ENCODE measurements at places on chromosomes 5 and 9.

- no peak for DNase-seq
Measured at GRCh38 chr5:54298947-54299346, 11.4 kb downstream of the ARL15 start.

DNA sequence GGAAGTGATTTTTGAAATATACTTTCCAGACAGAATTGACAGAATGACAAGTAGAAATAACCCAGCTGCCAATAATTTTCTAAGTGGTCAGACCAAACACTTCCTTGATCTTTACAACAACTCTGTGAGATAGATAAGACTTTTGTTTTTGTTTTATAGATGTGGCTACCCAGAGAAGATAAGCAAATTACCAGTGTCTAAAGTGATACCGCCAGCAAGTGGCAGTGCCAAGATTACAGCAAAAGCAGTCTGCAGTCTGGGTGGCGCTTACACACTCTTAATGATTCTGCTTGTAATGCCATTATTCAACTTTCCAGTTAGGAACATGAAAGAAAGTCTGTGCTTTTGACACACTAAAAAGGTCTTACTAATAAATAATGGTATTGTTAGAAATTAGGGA is 92.1 kb downstream of the HCN1 start:
- DNase-seq, result no peak

- no peak for DNase-seq
Measured at GRCh38 chr5:35046774-35047173, 975 bp downstream of the AGXT2 start.

GRCh38 chr9:81374459-81375186 is 314.7 kb downstream of the TLE1 start:
- no peak for DNase-seq

- DNase-seq, result no peak
Measured at GRCh38 chr9:131545786-131546335, 538 bp downstream of the PRRT1B start.

DNA sequence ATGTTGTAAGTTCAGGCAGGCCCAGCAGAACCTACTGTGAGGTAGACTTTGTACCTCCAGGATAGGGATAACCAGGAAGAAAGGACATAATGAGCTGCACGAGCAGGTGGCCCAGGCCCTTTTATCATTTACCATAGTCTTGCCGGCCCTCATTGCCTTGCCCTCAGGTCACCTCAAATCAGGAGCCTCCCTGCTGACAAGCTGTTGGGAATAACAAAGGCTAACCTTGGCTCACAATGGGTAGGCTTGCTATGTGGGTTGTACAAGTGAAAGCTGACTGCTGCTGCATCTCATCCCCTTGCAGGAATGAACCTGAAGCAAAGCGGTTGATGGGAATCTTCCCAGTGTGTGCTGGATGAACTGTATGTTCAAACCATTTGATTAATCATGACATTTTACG is 159.5 kb upstream of the ACTBL2 start:
- no peak for DNase-seq

GRCh38 chr5:33375900-33376299 is 64.9 kb upstream of the TARS1 start:
- no peak for DNase-seq

DNA sequence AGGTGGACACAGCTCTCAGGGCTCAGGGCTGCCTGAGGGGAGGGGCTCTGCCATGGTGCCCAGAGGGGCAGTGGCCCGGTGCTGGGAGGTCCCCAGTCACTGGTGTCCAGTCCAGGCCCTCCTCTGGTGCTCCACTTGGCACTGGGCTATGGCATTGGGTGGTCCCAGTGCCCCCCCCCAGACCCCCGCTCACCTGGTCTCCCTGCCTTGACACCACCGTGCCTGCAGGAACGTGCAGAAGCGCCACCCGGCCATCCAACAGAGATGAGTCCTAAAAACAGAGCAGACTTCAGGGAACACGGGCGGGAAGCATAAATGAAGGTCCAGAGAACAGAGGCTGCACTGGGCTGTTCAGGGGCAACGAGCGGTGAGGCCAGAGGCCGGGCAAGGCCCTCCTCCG is 42.3 kb upstream of the NSMF start:
- no peak for DNase-seq

- no peak for DNase-seq
Measured at GRCh38 chr9:121592265-121592664, 59.2 kb upstream of the DAB2IP start.

DNA sequence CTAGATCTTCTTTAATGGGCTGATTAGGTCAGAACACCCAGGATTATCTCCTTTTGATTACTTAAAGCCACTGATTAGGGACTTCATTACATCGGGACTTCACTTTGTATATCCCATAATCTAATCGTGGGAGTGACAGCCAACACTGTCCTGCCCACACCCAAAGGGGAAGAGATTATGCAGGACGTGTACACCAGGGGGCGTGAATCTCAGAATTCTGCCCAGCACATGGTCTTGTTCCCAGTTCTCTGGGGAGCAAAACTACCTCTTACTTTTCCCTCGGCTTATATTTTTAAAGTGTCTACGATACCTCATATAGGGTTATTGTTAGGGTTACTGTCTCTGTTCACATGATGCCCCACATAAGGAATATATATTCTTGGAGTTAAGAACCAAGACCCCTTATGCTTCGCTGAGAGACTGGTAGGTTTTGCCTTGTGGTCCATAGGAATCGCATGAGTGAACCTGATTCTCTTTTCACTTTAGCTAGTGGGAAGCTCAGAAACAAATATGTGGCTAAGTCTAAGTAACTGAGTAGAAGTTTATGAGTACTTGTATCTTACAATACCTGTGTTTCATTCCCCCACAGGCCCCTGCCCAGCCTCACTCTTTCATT is 192.7 kb downstream of the GNA14 start:
- peak; percentile 79 for DNase-seq

- no peak for DNase-seq
Measured at GRCh38 chr5:36389245-36389644, 87.5 kb upstream of the RANBP3L start.

DNA sequence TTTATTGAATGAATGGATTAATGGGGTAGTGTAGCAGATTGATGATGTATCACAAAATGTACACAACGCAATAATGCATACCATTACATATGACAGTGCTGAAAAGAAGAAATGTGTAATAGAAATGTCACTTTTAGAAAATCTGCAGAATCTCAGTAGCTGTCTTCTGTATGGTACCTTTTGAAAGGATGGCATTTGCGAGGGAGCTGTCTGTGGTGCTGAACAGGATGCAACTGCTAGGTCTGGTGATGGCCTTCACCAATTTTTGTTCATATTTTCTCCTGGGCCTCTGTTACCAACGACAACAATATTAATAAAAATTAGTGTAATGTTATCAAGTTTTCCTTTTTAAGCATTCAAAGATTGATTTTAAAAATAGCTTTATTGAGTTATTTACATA is 36.2 kb upstream of the OTULIN start:
- DNase-seq, result peak; percentile 83

GRCh38 chr9:107131108-107131799 is 151.8 kb upstream of the RAD23B start:
- no peak for DNase-seq

- DNase-seq, result no peak
Measured at GRCh38 chr5:111779922-111780292, 22.9 kb upstream of the NREP start.

GRCh38 chr5:56668996-56669395 is 146.4 kb upstream of the MAP3K1 start:
- peak; percentile 54 for DNase-seq

DNA sequence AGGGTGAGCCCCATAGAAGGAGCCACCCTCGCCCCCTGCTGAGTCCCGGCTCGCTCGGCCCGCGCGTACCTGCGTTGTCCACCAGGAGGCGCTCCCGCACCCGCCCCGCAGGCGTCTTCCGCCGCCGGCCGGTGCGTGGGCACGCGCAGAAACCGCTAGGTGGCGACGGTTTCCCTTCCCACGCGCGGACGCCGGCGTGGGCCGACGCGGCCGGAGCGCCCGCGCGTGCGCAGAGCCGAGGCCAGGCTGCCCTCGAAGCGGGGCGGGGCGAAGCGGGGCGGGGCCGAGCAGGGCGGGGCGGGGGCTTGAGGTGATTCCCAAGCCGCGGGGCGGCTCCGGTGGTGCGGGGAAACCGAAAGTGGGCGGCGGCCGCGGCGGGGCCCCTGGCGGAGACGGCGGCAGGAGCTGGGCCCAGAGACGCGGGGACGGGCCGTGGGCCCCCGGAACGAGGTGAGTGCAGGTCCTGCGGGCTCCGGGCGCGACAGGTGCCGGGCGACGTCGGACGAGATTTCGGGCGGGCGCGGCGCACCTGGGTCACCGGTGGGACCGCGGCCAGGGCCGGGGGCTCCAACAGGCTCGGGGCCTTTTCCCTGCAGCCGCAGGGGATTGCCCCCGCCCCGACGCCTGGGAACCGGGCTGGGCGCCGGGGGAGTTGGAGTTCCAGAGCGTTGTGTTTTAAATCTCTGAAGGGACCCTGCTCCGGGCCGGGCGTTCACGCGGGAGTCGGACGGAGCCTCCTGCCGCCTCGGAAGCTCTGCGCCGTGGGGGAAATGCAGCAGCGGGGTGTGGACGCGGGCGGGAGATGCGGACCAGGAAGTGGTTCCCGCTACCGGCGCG is at the start of gene TDRD7:
TDRD7 (plus strand) TSS at position 308 of the 837 bp plus-strand sequence. CDS start 16,370 bp downstream, outside the sequence.
- DNase-seq, result peak; percentile 96

DNA sequence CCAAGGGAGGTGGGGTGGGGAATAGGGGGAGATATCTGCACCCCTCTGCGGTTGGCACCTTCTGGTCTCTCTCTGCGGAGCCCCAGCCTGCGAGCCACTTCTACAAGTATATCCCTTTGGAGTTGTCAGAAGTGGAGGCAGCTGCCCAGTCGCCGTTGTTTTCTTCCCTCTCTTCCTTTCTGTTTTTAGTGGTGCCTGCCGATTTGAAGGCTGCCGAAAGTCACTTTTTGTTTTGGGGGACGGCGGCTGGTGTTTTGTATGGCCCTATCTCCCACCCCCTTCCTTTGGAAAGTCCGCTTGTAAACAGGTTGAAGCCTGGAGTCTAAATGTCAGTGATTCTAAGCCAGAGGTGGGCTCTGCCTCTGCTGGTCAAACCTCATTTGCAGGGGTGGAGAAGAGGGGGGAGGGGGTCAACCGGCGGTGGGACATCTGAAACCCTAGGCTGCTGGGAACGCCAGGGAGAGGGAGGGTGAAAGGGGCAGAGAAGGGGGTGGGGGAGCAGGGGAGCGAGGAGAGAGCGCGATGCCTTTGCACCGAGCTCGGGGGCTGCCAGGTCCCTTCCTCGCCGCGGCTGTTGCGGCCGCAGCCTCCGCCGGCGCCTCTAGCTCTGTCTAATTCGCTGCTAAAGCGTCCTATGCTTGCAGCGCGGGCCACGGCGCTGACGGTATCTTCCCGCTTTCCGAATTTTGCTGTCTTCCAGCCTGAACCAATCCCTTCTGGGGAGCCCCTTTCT is at the start of gene FGF10:
FGF10 (minus strand) TSS at position 331 of the 733 bp plus-strand sequence. CDS start 738 bp downstream, outside the sequence.
- DNase-seq, result no peak

DNA sequence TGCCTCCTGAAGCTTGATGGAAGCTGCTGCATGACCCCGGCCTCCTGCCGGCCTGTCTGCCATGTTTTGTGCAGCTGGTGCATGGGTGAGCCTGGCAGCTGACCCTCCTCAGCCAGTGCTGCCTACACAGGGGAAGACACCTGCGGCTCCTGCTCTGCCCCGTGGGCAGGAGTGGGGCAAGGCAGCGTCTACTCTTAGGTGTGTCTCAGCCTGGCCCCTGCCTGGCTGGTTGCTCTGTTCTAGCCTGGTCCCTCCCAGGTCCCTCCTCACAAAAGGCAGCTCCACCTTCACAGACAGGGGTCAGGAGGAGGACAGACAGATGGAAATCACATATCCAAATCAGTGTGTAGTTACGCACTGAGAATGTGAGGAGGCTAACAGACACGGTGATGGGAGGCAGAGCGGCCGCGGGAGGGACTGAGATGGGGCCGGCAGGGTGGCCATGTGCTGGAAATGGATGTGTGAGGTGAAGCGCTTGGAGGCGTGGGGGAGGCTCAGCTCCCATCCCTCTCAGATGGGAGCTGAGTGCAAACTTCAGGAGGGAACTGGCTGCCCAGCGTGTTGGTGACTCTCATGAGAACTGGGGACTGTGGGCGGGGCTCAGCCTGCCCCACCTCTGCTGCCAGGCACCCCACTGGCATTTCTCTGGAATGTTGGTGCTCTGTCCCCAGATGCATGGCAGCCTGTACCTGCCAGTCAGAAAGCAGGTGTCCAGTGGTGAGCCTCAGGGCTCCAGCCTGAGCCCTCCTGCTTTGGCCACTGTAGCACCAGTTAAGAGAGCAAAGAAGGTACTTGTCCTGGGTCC is 43.4 kb downstream of the PPARGC1B start:
- no peak for DNase-seq

DNA sequence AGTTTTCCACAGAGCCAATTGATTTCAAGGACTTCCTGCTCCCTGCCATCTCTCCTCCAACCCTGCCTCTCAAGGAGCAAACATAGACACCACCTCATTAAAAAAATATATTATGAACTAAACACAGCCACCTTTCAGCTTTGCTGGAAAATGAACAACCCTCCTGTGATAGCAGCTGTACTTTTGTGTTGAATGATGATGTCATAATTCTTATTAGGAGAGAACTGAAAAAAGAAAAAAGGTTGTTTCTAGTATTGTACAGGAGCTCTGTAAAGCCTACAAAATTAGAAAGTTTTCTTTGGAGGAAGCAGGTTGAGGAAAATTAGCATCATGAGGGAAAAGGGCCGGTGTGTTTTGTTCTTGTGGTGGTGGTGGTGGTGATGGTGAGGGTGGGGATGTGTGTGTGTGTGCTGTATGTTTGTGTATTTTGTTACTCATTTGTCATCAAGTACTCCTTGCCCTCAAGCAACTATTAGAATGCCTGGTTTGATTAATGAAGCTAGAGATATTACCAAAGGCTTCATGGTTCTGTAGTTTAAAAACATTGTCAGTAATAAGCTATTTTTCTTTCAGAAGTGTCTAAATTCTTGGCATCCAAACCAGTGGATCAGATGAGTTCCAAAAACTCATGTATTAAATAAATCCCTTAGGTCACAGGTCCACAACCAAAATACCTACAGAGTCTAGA is 405.9 kb downstream of the TLE4 start:
- no peak for DNase-seq

DNA sequence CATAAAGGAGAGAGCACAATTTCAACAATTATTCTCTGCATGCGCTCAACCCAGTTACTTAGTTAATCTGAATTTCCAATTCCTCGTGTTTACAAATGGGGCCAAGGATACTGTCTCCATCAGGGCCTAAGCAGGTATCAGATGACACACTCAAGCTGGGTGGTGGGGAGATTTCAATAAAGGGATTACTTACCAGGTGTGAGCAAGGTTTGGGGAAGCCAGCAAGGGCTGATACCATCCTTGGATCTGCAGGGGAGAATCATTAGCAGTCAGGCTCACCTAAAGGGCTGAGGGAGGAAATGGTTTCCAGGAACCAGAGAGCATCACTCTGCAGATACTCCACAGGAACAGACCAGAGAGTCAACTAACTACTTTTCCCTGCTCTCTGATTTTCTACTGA is 487.1 kb downstream of the NTRK2 start:
- DNase-seq, result no peak

DNA sequence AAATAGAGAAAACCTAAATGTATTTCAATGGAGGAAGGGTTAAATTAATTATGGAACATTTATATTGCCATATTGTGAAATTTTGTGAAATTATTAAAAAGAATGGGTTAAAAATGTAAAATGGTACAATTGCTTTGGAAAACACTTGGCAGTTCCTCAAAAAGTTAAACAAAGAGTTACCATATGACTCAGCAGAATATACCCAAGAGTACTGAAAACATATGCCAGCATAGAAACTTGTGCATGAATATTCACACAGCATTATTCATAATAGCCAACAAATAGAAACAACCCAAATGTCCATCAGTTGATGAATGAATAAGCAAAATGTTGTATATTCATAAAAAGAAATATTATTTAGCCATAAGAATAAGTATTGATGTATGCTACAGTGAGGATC is 181.0 kb upstream of the MAST4 start:
- no peak for DNase-seq

- DNase-seq, result no peak
Measured at GRCh38 chr5:131488463-131488862, 146.6 kb downstream of the RAPGEF6 start.

- peak; percentile 53 for DNase-seq
Measured at GRCh38 chr9:129182625-129183494, 4.8 kb upstream of the IER5L start.

All from Karpas-422 (cell line).